ENCODE measurements at places on chromosomes 4 and X.

DNA sequence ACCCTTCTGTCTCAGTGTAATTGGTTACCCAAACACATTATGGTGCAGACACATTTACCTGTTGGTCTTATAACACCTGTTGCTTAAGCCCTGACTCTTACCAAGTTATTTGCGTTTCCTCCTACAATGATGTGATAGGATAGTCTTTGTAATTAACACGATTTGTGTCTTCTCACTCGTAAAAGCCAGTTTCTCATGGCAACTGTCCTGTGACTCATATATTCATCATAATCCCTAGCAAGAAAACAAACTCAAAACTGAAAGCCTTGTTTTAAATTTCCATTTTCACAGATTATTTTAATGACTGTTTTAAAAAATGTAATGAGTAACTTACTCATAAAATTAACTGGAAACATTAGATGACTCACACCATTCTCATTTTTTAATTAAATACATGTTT is 495.2 kb downstream of the NLGN4X start:
- no peak for DNase-seq

- DNase-seq: no peak
These were observed 51.3 kb upstream of the EGFL6 start for GRCh38 chrX:13518126-13518525.

DNA sequence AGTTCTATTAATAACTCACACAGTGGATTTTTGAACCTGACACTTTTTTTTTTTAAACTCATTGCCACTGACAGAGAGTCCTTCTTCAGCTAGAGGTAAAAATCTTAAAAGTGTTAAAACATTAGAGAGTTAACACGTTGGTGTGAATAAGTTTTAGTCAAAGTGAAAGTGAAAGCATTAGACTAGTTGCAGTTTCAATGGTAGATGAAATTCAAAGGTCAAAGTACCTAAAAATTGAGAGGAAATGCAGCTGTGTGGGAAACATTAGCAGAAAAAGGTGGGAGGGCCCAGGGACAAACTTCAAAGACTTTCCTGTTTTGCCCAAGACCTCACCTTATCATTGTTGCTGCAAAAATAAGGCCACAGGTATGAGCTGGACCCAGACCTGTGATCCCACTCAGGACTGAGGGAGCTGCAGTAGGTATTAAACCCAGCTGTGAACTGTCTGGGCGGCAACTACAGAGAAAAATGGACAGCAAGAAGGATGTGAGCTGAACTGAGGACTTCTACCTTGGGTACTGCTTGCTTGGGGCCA is 17.6 kb upstream of the GABRA4 start:
- no peak for DNase-seq

GRCh38 chr4:10731162-10731561 is 46.6 kb upstream of the CLNK start:
- no peak for DNase-seq

All from endothelial cell (in vitro differentiated cells).